ENCODE measurements at places on chromosomes 13 and 19.
A peak's percentile ranks its signal among the peaks of the same experiment; 100 is the strongest.

- DNase-seq = no peak
These were observed 347.2 kb upstream of the ARGLU1 start for GRCh38 chr13:106915146-106915545.

- no peak for DNase-seq
These were observed 16.2 kb downstream of the UNC13A start for GRCh38 chr19:17671906-17672305.

DNA sequence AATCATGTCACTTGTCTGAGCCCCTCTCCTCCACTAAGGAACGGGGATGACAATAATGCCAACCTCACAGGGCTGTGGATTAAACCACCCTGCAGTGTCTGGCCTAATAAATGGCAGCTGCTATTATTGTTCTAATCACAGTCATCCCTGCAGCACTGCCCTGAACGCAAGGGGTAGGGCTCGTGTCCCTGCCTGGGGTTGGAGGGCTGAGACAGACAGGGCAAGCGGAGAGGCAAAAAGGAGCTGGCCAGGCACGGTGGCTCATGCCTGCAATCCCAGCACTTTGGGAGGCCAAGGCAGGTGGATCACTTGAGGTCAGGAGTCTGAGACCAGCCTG lies 10.2 kb upstream of the KPTN start:
- DNase-seq = no peak

- DNase-seq = no peak
These were observed 106.8 kb downstream of the NHLRC3 start for GRCh38 chr13:39144941-39145533.

- DNase-seq = no peak
These were observed 8.8 kb upstream of the SULT2B1 start for GRCh38 chr19:48543121-48543710.

DNA sequence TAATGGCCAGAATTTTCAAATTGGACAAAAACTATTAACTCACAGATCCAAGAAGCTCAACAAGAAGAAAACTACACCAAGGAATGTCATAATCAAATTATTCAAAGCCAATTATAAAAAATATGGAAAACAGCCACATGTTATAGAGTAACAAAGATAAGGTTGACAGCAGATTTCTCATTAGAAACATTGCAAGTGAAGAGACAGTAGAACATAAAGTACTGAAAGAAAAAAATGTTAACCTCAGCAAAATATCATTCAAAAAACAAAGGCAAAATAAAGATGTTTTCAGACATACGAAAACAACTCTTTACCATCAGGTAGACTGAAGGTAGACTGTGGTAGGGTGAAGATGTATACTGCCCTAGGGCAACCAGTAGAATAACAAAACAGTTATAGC lies 83.4 kb downstream of the KCNRG start:
- DNase-seq = no peak

DNA sequence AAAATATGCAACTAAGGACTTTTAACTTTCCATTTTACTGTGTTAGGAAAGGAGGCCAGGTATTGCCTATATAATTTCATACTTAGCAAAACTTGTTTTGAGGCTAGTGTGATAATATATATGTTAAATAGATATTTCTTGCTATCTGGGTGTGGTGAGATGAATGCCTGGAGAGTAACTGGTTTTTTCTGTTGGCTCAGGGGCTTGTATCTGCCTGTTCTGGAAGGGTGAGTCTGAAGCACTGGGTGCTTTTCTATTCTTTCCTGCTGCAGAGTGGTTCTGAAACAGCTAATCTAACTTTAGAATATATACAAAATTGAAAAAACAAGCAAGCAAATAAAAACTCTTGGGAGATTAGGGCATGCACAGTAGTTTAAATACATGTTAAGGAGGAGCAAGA lies 64.6 kb upstream of the MYCBP2 start:
- no peak for DNase-seq

DNA sequence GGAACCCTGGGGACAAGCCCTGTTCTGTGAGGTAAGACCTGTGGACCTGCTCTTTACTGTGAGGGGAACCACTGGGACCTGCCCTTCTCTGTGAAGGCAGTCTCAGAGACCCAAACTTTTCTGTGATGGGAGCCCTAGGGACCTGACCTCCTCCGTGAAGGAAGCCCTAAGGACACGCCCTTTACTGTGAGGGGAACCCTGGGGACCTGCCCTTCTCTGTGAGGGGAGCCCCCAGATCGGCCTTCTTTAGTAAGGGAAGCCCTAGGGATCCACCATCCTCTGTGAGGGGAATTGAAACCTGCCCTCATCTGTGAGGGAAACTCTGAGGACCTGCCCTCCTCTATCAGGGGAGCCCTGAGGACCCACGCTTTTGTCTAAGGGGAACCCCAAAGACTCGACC lies 343.5 kb downstream of the UQCRFS1 start:
- no peak for DNase-seq

- DNase-seq = no peak
These were observed 93.3 kb upstream of the UBL3 start for GRCh38 chr13:29943686-29944085.

DNA sequence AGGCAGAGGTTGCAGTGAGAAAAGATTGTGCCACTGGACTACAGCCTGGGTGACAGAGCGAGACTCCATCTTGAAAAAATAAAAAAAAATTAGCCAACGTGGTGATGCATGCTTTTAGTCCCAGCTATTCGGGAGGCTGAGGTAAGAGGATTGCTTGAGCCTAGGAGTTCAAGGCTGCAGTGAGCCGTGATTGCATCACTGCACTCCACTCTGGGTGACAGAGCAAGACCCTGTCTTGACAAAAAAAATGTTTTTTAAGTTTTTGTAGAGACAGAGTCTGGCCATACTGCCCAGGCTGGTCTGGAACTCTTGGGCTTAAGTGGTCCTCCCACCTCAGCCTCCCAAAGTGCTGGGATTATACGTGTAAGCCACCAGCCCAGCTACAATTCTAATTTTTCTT lies 22.4 kb upstream of the LSM14A start:
- no peak for DNase-seq

DNA sequence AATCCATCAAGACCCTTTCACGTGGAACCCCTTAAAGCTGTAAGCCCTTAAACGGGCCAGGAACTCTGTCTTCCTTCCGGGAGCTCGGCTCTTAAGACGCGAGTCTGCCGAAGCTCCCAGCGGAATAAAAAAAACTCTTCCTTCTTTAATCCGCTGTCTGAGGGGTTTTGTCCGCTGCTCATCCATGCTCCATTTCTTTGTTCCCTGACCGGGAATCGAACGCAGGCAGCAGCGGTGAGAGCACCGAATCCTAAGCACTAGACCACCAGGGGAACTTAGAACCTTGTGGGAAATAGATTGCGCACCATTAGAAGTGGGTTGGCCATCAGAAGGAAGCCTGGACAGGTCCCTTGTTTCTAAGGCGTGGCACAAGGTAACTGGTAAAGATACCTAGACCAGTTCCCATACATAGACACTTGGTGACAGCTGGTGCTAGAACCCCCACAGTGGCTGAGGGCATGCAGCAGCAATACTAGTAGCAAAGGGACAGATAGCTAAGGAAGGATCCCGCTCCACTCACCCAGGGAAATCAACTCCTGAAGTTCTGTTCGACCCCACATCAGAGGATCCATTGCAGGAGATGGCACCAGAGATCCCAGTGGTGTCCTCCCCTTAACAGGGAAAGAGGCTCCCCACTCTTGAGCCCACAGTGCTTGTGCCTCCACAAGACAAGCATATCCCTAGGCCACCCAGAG lies 1.5 kb upstream of the RGCC start:
- DNase-seq = no peak

DNA sequence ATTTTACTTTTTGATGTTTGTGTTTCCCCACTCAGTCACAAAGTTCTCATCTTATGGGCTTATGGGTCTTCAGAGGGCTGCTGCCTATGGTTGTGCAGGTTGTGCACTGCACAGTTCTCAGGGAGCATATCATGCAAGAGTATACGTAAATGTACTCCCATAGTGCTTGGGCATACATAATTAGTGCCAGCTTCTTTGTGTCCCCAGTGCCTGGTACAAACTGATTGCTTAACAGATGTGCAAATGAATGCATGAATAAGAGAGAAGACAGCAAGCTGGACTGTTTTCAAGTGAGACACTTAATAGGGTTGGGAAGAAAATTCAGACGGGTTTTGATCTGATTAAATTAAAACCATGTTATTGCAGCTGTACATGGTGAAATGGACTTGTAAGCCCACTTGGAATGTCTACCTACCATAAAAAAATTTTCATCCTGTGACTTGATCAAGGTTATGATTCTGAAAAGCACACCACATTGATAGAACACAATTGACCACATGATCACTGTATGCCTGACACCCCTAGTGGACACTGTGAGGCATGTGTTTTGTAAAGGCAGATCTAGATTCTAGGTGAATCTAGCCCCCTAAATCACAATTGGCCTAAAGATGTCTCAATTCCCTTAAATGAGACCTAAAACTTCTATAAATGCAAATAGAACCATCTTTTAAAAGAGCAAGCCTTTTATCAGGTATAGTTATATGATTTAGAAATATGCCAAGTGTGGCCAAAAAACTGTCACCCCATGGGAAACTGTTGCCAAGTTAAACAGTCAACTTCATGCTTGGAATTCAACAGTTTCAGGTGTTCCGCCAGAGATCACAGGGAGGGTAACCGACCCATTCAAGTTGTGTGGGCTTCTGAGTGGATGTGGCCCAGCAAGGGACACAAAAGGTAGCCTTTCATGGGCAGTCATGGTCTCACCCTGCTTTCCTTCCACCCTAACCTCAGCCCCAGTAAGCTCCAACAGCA lies 27.9 kb downstream of the FAM124A start:
- DNase-seq = no peak

- no peak for DNase-seq
These were observed 9.5 kb upstream of the WTIP start for GRCh38 chr19:34471906-34472700.

- DNase-seq = no peak
These were observed 79.9 kb downstream of the STK24 start for GRCh38 chr13:98496966-98497365.

GRCh38 chr13:39913928-39914327 lies 258.5 kb downstream of the COG6 start:
- no peak for DNase-seq

DNA sequence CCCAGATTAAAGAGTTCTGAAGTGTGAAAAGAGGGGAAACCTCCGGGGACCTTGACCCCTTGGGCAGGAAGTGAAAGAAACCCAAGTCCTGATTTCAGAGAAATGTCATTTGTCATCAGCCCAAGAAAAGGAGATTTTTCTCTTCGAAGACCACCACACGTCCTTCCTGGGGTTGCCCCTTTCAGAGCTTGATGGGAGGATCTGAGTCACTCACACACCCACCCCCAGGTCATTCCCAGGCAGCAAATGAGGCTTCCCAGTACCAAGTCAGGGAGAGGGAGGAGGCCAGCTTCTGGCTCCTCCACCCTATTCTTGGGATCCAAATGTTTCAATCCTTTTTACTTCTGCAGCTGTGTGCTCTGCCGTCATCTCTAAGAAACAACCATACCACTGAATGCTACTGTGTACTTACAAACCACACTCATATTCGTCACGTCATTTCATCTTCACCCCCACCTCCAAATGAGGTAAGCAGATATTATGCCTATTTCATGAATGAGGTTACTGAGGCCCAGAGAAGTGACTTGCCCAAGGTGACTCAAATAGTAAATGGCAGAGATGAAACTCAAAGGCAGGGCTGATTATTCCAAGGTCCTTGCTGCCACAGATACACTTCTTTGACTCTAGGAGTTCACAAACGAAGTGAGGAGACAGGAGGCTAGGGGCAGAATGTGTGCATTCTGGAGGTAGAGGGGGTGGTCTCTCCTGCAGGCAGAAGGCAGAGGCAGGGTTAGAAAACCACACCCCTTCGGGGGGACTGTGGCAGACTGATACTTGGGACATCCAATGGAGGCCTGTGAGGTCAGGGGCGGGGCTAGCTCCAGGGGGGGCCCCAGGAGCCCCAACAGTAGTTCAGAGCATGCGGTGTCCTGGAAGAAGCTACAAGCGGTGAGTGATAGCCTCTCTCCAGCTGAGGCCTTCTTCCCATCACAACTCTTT lies 5.0 kb upstream of the KMT2B start:
- DNase-seq = no peak

- DNase-seq = peak; percentile 21
These were observed 129.5 kb downstream of the CYSLTR2 start for GRCh38 chr13:48783181-48783630.

DNA sequence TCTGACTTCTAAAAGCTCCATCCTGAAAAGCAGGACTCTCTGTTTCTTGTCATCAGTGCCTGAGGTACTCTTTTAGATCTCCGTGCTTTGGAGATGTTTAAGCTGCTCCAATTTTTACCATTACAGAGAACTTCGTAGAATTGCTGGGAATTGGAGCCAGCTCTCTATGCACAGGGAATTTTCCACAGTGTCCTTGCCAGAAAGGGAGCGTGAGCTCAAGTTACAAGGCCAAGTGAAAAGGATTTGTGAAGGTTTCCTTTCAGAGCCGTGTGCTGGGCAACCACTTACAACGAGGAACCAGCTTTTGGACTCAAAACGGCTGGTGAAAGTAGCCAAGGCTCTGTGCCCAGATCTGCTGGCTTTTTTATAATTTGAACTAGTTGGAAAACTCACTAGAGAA lies 82.6 kb downstream of the NUFIP1 start:
- DNase-seq = no peak

DNA sequence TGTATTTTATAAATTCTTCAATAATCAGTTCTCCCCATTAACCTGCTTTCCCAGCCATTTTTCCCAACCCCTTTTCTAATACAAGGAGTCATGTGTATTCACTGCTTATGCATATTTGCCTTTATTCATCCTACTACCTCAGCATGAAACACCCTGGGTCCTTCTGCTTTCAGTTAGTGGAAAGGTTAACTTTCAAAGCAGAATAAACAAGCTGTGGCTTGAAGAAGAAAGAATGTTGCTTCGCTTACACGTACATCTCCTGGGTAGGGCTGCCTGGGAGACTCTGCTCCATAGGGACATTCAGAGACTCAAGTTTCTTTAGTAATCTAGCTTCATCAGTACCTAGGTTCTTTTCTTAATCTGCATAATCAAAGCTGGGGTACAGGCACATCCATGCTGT lies 567.8 kb upstream of the SLC10A2 start:
- no peak for DNase-seq

- no peak for DNase-seq
These were observed 46.9 kb downstream of the SOX1 start for GRCh38 chr13:112113851-112114250.

- DNase-seq = no peak
These were observed 2.9 kb downstream of the KLK1 start for GRCh38 chr19:50820549-50821247.

DNA sequence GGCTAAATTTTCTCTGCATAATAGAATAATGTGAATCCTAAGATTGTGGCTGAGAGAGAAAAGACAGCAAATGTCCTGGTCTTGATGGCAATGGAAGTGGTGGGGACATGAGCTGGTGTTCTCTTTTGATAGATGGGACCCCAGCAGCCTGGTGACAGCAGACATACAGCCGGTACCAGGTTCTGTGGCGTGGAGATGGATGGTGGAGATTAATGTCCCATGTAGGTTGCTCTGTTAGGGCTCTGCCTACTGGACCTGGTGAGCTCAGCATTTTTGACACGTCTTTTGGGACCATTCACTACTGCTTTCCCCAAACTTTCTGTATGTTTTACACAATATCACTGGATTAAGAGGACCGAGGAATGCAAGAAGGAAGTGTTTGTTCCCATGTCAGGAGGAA lies 8.2 kb upstream of the SIGLEC14 start:
- no peak for DNase-seq

All from GOT3 (cell line).